ENCODE measurements at places on chromosomes 7 and 10.

- DNase-seq: no peak
Measured at GRCh38 chr10:46026106-46026505, 4.3 kb downstream of the NCOA4 start.

GRCh38 chr10:12667052-12667451 is 317.7 kb downstream of the CAMK1D start:
- no peak for DNase-seq

DNA sequence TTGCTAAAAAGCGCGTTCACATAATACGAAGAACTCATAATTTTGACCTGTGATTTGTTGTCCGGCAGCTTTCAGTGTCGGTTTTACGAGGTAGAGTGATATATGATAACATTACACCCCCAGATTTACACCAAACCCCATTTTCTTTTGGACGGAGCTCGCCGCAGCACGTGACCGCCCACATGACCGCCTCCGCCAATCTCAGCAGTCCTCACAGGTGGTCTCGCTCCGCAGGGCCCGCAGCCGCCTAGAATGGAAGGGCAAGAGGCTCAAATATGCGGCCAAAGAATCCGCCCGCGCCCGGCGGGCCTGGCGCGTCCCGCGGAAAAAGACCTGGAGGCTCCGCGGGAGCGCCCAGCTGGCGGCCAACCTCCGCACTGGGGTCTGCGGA is at the start of gene HOXA7:
TSS of gene HOXA7 (minus strand) at position 168 of the 391 bp plus-strand sequence. CDS start at position 38, 130 bp downstream.
- DNase-seq: peak; percentile 76

- no peak for DNase-seq
Measured at GRCh38 chr7:134415700-134416099, 43.2 kb downstream of the AKR1B1 start.

DNA sequence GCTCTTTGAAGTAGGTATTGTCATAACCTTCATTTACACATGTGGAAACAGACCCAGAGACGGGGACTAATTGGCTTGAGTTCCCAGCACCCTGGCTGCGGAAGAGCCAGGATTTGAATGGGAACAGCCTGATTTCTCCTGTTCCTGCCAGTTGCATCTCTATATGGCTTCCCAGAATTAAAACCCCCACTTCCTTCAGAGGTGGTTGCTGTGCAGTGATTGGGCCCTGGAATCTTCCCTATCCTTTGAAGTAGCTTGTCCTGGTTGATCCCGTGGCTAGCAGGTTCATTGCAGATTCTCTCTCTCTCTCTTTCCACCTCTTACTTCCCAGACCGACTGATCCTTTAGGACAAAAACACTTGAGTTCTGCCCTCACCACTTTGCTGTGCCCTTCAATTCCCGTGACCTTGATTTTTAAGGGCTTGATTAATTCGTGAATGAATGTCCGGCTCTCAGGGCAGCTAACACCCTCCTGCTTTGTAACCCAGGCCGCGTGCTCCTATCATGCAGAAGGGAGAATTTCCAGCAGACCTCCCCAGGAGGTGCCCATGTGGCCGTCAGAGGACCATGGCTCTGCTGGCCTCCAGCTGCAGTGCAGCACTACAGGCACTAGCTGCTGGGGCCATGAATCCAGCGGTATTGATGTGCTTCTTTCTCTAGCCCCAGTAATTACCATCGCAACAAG is 120.6 kb upstream of the AGK start:
- DNase-seq: no peak

- no peak for DNase-seq
Measured at GRCh38 chr10:13512564-13512963, 16.2 kb downstream of the BEND7 start.
